Transverse colon (tissue), 4 donors: ENCODE measurements at places on chromosomes 12 and 14. TPM values are rescaled to one million over a fixed set of nuclear protein-coding genes. Genes with fewer than 3 reads are reported as not detected.
A peak's percentile ranks its signal among the peaks of the same experiment; 100 is the strongest.

The OLR1 gene
- total RNA-seq = 0.96 TPM

DNA sequence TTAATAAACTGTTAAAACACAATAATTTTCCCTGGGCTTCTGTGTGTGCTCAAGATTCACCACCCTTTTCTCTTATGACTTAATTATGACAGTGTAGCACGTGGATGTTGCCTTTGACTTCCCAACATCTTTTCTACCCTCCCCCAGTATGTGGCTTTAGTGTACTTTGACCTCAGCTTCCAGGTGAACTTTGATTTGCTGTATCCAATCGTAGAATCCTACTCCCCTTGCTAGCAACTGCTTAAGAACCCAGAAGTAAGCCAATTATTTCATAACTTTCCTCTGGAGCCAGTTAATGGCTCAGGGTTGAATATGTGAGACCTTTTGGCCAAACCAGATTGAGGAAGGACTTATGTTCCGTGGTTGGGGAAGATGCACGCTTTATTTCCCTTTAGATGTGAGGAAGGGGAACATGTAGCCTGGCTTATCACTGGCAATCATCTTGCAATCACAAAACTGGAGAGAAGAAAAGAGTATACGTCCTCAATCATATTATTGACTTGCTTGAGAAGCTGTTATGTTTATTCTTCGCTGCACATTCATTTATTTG lies 259.6 kb upstream of the ATP2B1 start:
- DNase-seq = no peak

GRCh38 chr12:112964915-112965314 lies 13.4 kb upstream of the OAS2 start:
- no peak for DNase-seq

The ZDHHC22 gene
- not detected for total RNA-seq

The CLEC1B gene
- not detected for total RNA-seq

DNA sequence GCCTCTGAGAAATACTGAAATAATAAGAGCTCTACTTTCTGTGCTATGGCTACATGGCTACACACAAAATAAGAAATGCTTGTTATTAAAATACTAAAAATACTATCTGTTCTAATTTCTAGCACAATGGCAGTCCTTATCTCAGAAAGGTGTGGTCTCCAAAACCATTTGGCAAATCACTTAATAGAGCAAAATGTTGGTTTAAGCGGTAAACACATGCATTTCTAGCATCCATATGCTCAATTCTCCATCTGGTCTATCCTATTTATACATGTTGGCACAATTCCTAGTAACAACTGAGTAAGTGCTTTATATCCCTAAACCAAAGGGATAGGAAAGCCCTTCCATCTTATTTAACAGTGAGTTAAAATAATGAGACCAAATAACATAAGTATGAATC lies 107.0 kb downstream of the PAPLN start:
- no peak for DNase-seq

GRCh38 chr12:55188974-55189556 lies 31.8 kb upstream of the OR10A7 start:
- peak; percentile 12 for DNase-seq

GRCh38 chr12:2580821-2581220 lies 213.9 kb upstream of the FKBP4 start:
- DNase-seq = no peak

GRCh38 chr14:65432361-65432948 lies 19.9 kb downstream of the FUT8 start:
- DNase-seq = no peak

GRCh38 chr12:6352193-6353173 lies 10.6 kb upstream of the TNFRSF1A start:
- no peak for DNase-seq

GRCh38 chr14:103445806-103446205 lies 60.6 kb downstream of the MARK3 start:
- no peak for DNase-seq

GRCh38 chr14:104187931-104188726 lies 49.7 kb downstream of the KIF26A start:
- peak; percentile 71 for DNase-seq

DNA sequence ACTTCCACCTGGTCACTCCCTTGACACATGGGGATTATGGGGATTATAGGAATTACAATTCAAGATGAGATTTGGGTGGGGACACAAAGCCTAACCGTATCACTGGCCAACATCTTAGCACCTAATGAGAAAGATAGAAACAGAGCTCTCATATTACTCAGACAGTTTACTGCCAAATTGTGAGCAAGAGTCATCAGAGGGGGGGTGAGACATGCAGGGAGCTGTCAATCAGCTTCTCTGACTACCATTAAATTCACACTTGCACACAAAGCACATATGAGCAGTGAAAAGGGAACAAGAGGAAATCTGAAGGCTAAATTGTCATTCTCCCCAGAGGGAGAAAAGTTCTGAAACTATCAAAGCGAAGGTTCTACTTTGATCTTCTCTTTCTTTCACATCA lies 78.1 kb upstream of the GRIN2B start:
- no peak for DNase-seq

DNA sequence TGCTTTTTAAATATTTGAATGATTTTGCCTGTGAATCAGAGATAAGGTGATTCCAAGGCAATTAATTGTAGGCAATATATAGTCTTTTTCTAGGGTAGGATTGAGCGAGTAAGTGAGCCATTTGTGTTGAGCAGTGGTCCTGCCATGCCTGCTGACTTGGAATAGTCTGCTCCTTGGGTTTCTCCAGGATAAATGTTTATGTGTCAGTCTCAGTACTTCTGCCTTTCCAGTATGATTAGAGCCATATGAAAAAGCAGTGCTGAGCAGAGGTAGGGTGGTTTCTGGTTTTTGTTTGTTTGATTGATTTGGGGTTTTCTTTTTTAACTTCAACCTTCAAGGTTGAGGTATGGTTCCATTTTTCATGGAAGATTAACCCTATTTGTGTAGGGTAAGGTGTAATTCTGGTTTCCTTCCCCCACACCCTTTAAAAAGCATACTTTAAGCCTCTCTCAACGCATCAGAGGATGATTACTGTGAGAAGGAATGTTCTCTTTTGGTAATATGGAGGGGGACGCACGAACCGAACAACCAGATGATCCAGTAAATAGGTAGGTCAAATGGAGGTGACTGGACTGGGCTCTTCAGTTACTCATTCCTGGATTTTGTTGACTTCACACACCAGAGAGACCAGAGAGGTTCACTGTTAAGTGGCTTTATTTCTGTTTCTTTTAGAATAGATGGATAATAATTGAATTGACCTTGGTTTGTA lies 22.7 kb downstream of the FRMD6 start:
- DNase-seq = no peak

GRCh38 chr12:53591301-53592206 lies 34.6 kb downstream of the ATF7 start:
- DNase-seq = no peak

DNA sequence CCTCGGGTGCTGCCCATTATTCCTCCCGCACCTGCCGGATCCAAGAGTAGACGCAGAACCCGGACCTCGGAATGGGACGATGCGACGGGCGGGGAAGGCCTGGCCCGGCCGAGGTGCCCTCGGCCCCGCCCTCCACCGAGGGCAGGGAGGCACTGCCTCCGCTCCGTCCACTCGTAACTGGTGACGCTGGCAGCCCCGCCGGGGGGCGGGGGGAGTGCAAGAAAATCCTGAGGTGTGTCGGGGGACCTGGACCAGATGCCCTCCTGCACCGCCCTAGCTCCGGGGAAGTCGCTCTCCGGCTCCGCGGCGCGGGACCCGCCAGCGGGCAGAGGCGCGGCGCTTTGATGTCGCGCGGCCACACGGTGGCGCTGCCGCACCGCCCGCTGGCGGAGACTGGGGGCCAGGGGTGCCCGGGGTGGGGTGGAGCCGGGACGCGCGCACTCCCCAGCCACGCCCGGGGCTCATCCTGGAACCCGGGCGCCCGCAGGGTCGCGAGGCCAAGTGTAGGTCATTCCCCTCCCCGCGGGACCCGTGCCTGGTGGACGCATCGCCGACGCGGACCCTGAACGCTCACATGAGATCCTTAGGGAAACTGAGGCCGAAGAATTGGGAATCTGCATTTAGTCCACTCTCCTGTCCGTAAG lies 202.8 kb downstream of the TTC8 start:
- peak; percentile 55 for DNase-seq

GRCh38 chr14:98347686-98348085 lies 924.3 kb downstream of the BCL11B start:
- no peak for DNase-seq

- no peak for DNase-seq
These were observed 79.0 kb downstream of the TMEM30B start for GRCh38 chr14:61202124-61202523.

DNA sequence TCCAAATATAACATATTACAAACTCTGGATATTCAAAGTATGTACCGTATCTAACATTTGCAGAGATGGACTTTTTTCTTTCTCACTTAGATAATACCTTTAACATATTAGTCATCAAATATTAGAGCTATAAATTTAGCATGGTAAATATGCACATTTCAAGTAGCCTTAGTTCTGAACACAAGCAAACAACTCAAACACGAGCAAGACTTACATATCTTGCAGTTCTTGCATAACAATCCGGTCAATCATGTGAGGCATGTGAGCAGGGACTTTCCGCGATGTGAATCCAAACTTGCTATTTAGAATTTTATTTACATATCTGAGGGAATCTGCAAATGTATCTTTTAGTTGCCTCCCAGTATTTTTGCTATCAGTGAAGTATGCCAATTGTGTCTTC lies 22.1 kb upstream of the SYCP3 start:
- no peak for DNase-seq

The B3GNT4 gene
- not detected for total RNA-seq

The ATL1 gene
- total RNA-seq = 1.1 TPM

DNA sequence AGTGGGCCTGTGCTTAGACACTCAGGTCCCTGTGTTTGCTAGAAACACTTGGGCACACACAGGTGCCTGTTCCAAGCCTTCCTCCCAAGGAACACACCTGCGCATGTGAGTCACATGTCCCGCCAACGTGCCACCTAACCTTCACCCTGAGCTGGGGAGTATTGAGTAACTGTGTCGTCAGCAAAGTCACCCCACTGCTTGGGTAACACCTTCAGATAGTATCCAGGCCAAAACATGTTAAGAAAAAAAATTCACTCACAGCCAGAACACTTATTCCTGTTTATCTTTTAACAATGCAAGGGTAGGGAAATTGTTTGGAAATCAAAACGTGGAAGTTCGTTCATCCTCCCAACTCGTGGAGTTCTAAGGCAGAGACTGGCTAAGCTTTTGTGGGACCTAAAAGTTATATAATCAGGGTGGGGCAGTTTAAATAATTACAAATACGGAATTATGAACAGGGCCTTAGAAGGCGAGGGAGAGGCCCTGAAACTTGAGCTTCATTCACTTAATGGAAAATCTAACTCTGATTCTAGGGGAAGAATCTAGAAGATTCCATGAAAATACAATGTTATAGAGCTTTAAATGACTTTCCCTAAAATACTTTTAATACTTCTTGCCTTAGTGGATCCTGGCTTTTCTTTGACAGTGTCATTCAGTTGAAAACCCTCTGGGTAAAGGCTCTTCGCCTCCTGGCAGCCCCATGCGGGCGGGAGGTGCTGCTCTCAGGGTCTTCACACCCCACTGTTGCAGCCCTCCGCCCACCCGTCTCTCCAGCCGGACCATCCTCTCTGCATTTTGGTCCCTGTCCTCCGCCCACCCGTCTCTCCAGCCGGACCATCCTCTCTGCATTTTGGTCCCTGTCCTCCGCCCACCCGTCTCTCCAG lies 30.3 kb upstream of the ADIPOR2 start:
- DNase-seq = peak; percentile 88

DNA sequence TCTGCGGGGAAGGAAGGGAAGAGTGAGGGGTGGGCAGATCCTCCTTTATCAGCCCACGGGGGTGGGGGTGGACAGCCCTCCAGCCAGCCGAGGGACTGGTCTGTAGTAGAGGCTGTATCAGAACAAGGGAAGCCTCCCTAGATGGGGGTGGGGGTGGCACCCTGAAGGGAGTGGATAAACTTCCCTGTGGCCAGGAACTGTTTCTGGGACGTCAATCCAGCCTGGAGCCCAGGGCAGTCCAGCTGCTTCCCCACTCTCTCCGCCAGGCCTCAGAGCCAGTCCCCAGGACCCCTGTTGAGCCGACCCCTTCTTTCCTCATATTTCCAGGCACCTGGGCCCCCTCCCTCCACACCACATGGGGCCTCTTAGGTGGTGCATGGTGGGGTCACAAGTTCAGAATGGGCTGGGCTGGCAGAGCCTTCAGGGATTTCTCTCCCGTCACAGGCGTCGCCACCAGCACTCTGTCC lies 6.7 kb downstream of the PLD4 start:
- no peak for DNase-seq

The PRB2 gene
- not detected for total RNA-seq

The OTUB2 gene
- not detected for total RNA-seq

DNA sequence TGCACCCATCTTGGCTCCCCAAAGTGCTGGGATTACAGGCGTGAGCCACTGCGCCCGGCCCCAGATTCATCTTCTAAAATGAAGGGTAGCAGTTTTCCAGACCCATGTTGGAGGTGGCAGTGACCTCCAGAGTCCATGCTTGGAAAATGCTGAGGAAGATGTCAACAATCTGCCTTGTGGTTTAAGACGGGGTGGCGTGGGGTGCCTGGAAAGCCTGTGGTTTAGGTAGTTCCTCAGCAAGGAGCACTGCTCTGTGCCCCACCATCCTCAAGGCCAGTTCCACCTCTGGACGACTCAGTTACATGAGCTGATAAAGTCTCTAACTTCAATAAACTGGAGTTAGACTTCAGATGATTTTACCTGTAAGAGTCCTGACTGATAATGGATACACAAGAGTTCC lies 48.6 kb downstream of the DRAM1 start:
- no peak for DNase-seq

- no peak for DNase-seq
These were observed 43.9 kb upstream of the MDM1 start for GRCh38 chr12:68375756-68376695.

- no peak for DNase-seq
These were observed 21.0 kb upstream of the CIPC start for GRCh38 chr14:77077040-77077439.

DNA sequence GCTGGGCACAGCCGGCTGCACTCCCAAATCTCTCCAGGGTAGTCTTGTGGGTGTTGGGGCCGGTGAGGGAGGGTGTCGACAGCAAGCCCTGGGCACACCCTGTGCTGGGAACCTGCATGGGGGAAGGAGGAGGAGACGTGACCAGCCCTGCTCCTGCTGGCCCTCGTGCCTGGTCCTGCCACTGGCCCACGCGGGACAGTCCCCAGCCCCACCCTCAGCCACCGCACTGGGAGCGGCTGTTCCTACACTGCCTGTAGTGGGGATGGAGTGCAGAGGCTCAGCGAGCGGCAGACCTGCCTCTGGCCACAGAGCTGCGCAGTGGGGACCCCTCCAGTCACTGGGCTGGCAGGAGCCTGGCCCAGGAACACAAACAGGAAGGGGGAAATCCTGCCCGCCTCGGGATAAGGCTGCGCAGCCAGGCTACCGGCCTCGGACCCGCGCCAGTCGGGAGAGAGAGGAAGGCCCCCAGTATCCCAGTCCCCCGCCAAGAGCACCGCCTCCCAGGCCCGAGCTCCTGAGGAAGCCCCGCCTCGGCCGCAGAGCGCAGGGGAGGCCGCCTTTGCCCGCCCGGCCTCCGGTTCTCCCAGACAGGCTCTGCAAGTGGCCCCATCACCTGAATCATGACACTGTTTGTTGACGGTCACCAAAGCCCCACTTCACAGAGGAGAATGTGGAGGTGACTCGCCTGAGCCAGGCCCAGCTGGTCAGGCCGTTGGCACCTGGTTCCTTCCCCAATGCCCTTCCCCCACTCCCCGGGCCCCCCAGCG lies 10.6 kb downstream of the AHNAK2 start:
- DNase-seq = no peak

The CLEC9A gene
- 0.48 TPM for total RNA-seq
